Pons (tissue), 1 donor: ENCODE measurements at places on chromosomes 1 and 21.

DNA sequence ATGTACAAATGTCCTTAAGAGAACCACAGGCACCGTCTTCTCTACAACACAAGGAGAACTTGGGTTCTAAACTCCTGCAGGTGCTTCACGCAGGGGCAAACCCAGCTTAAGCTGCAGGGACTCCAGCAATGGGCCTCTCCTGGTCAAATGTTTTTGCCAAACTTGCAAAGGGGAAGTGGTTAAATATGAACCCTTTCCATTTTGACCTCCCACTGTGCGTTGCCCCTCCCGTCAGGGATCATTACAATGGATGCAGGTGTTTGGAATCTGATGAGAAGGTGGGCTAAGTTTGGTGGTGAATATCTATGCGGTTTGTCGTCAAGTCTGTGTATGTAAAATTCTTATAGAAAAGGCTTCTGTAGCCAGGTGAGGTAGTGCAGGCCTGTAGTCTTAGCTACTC lies 29.1 kb upstream of the SLC25A33 start:
- no peak for DNase-seq

DNA sequence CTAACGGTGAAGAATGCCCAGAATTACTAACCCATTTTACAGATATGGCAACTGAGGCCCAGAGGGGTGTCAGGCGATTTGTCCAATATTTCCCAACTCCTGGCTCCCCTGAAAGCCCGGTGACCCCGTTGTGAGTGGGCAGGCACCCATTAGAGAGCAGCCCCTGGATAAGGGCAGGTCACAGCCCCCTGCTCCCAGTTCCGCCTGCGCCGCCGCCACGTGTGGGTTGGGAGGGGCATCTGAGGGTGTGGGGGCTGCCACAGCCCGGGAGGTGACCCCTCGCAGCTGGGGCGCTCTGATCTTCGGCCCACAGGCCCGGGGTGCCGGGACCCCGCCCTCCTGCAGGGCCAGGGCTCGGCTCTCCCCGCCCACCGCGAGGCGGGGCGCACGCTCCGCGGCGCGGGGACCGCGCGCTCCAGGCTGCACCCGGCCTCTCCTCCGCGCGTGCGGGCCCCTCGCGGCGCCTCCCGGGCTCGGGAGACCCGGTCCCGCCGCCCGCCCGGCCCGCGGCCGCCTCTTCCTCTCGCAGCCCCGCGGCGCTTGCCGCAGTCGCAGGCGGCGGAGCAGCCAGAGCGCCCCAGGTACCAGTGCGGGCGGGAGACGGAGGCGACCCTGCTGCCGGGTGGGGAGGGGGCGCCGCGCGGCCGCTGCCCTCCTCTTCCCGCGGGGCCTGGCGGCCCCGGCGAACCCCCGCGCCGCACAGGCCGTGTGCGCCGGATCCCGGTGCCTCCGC lies at the start of gene HTR6:
TSS of gene HTR6 (plus strand) at position 423 of the 733 bp plus-strand sequence. CDS start 879 bp downstream, outside the sequence.
- no peak for DNase-seq

DNA sequence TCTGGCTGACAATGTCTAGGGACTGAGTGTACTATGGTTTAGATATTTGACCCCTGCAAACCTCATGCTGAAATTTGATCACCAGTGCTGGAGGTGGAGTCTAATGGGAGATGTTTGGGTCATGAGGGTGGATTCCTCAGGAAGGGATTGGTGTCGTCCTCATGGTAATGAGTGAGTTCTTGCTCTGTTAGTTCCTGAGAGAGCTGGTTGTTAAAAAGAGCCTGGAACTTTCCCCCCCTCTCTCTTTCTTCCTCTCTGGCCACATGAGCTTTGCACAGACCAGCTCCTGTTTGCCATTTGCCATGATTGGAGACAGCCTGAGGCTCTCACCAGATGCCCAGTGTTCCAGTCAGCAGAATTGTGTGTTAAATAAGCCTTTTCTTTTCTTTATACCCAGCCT lies 36.6 kb upstream of the CNIH3 start:
- no peak for DNase-seq

DNA sequence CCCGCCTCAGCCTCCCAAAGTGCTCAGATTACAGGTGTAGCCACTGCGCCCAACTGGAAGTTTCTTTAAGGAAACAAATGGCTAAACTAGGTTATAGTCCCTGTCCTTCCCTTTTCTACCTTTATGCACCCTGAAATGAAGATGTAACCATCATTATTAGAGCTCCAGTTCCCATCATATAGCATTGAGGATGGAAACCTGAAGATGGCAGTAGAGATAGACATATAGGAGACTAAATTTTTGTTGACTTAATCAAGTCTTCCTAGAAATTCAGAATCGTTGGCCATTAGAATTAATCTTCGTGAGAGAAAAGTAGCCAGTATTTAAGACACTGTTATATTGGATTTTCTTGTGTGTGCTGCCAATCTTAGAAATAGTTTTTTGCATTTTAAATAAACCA lies 1016.3 kb upstream of the NCAM2 start:
- peak; percentile 20 for DNase-seq

- DNase-seq = no peak
These were observed 552.1 kb downstream of the LMO4 start for GRCh38 chr1:87880764-87881163.

GRCh38 chr1:119081267-119081666 lies 59.2 kb downstream of the WARS2 start:
- no peak for DNase-seq

DNA sequence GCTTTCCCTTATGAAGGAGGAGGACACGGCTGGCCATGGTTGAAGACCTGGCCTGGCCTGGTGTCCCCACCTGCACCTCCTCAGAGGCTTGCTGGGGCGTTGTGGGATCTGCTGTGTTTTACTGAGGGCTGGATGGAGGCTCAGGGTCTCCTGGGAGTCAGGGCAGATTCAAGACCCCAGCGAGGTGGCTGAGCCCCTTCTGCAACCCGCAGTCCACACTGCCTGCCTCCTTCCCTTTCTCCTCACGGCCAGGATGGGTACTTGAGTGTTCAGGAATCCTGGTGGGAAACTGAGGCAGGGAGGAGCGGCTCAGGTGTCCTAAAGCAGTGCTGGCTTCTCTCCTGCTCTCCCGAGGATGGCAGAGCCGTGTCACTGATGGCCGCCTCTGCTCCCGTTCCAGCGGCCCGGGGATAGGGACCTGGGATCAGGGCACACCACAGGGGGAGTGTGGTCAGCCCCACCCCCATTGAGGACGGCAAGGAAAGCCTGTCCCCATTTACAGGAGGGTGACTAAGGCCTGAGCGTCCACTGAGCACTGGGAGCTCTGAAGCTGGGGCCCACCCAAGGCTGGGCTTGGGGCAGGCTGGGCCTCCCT lies 47.5 kb downstream of the TRPM2 start:
- DNase-seq = no peak

GRCh38 chr1:60149251-60149650 lies 75.7 kb upstream of the C1orf87 start:
- no peak for DNase-seq

DNA sequence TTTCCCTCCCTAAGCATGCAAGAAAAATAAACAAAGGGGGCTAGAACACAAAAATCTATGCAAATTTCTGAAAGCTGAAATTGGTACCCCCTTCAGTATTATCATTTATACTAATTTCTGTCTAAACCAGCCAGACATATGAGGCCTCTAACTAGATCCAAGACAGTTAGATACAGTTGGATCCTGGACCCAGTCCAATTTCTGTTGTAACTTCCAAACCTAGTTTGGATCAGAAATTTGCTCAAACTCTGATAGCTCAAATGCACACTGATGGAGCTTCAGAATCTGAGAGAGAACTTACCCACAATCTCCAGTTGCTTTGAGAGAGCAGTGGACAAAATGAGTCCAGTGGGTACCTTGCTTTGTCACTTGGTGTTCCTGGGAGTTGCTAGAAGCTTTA lies 11.9 kb downstream of the CEP350 start:
- no peak for DNase-seq
